Hematopoietic multipotent progenitor cell treated with erythropoietin and hydrocortisone succinate and interleukin-3 and kit ligand, for 6 days (in vitro differentiated cells): ENCODE measurements at places on chromosomes 2 and 18.

GRCh38 chr2:53028225-53028624, 739.4 kb upstream of the CHAC2 start:
- no peak for DNase-seq

DNA sequence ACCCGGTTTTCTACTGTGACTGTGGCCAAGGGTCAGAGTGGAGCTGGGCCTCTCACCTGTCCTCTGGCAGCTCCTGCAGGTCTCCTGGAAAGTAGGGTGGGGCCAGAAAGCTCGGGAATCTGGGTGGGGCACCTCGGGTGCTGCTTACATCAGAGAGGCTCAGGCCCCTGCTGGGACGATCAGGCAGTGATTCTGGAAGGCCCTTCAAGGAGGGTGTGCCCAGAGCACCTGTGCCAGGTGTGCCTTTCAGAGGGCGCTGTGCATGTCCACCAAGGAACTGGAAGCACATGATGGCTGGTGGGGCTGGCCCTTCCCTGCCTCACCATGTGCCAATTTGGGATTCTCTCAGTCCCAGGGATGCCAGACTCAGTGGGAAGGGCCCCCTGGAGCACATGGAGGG, 44.0 kb downstream of the ATP6V1C2 start:
- no peak for DNase-seq

- no peak for DNase-seq
Observed at GRCh38 chr2:73269686-73270465, 14.4 kb downstream of the FBXO41 start.

DNA sequence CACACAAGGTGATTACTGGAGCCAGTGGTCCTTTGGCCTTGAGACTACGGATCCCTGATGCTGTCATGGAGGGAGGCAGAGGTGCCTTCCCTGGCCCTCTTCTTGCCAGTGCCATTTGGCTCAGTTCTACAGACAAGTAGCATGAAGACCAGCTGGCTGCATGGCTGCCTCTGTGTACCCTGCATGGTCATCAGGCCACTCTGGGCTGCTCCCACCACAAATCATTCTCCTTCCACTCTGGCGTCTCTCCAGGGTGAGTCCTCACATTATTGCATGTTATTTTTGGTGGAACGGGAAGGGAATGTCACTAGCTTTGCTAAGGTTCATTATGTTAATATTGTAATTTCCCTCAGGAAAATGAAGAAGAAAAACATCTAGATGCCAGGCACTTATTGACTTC, 229.8 kb downstream of the VAPA start:
- no peak for DNase-seq

DNA sequence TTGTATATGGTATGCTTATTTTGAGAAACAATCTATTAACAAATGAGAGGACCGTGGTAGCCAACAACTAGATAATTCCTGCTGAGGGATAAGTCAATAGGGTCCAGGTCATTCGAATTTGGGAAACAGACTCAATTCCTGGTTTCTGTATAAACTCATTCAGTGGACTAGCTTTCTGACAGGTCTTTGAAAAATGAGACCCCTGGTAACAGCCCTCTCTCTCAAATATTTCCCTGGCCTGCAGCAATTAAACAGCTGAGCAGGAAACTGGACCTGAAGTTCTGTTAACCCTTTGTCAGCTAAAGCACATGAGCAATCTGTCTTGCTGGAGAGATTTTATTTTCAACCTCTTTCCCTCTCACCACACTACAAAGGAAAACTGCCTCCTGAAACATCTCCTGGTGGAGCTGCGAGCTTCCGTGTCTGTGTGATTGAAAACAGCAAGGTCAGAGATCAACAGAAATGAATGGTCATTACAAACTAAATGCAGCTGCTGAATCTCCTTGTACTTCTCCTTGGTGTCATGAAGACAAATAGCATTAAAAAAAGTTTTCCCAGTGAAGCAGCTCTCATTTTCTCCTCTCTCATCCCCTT, 70.3 kb upstream of the CCDC85A start:
- DNase-seq, result no peak

- DNase-seq, result no peak
Observed at GRCh38 chr18:32326450-32327308, 136.8 kb downstream of the MEP1B start.

DNA sequence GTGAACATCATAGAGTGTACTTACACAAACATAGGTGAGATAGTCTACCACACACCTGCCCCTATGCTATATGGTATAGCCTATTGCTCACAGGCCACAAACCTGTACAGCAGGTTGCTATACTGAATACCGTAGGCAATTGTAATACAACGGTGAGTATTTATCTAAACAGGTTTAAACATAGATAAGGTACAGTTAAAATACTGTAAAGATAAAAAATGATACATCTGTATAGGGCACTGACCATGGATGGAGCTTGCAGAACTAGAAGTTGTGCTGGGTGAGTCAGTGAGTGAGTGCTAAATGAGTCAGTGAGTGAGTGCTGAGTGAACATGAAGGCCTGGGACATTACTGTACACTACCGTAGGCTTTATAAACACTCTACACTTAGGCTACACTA, 267.0 kb upstream of the HS6ST1 start:
- DNase-seq, result no peak
